ENCODE measurements at places on chromosomes 13 and 19. TPM values are rescaled to one million over a fixed set of nuclear protein-coding genes. Genes with fewer than 3 reads are reported as not detected.

DNA sequence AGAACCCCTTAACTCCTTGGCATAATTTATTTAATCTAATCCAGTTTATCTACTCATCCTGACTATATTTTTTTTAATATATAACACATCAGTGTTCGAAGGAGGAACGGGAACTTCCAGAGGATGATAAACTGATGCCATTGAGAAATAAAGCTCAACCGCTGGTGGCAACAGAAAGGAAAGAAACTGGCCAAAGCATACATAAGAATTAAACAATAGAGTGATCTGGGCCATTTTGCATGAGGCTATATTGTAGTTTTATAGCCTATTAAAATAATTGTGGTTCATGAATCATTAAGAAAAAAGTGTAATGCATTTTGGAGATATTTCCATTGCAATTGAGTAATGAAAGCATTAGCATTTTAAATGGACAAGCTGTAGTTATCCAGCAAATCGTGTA is 94.2 kb downstream of the FRY start:
- H3K27ac ChIP-seq = peak overlapping the region; percentile 20
- no peak overlapping the region for H3K4me3 ChIP-seq
- no peaks in the 10 kb centered on the region for H3K27me3 ChIP-seq
- DNase-seq = no peak

DNA sequence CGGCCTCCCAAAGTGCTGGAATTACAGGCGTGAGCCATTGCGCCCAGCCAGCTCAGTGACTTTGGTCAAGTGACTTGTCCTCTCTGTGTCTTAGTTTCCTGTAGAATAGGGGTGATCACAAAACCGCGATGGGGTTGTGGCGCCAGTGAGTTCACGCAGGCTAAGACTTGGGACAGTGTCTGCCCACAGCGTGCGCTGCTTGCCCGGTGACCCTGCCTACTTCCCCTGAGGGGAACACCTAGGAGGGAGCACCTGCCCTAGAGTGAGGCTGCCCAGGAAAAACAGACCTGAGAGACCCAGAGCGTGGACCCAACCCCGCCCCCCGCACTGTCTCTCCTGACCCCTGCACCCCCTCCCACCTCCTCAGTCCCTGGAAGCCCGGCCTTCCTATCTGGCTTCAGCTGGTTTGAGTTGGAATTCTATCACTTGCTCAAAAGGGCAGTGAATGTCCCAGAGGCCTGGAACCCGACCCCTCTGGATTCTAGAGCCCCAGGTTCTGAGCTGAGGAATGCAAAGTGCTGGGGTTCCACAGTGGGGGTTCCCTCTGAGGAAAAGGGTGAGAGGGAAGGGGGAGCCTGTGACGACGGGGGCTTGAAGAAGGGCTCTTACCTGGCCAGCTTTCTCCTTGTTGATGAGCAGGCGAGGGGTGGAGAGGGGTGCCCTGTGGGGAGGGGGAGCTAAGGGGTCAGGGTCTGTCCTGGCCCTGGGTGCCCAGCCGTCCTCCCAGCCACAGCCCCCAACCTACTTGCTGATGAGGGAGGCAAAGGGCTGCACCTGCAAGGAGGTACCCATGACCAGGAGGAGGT is 2.2 kb upstream of the RINL start:
- H3K36me3 ChIP-seq = peaks cover 52% of the 10 kb centered on the region
- H3K27ac ChIP-seq = no peak overlapping the region
- no peak overlapping the region for H3K4me3 ChIP-seq
- no peaks in the 10 kb centered on the region for H3K27me3 ChIP-seq
- no peak for DNase-seq

CFD gene
- 332 TPM for total RNA-seq

- no peak for DNase-seq
- no peak overlapping the region for H3K4me3 ChIP-seq
- no peaks in the 10 kb centered on the region for H3K36me3 ChIP-seq
Observed at GRCh38 chr13:23621316-23621645, 51.1 kb downstream of the TNFRSF19 start.

ZIC2 gene
- not detected for total RNA-seq

DNA sequence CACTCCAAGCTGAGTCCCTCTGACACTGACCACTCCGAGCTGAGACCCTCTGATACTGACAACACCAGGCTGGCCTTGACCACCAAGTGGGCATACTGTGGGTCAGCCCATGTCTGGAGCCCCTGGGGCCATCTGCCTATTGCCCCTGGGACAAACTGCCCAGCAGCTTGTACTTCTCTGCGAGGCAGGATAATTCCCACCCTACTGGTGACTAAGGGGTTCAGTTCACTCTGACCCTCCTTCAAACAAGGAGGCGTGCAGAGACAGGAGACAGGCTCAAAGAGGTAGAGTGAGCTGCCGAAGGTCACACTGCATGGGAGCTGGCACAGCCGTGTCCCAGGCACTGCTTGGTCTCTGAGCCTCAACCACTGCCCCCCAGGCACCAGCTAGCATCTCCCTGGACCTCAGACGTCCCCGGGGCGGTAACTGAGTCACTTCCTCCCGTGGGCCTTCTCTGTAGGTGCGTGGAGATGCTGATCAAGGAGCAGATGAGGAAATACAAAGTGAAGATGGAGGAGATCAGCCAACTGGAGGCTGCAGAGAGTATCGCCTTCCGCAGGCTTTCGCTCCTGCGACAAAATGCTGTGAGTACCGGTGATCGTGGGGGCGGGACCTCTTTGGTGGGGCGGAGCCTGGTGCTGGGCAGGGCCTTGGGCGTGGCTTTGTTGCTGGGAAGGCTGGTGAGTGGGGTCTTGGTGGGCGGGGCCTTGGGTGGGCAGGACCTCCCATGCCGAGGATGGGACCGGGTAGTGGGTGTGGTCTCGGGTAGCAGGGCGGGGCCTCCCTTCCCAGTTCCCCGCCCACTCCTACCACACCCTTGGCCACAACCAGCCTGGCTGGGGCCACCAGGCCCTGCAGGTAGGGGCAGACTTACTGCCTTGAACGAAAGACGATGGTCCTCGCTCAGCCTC is 5.8 kb upstream of the USE1 start:
- no peak overlapping the region for H3K4me3 ChIP-seq
- H3K36me3 ChIP-seq = peaks cover 72% of the 10 kb centered on the region
- peaks cover under 1% of the 10 kb centered on the region for H3K4me1 ChIP-seq
- DNase-seq = no peak

DNA sequence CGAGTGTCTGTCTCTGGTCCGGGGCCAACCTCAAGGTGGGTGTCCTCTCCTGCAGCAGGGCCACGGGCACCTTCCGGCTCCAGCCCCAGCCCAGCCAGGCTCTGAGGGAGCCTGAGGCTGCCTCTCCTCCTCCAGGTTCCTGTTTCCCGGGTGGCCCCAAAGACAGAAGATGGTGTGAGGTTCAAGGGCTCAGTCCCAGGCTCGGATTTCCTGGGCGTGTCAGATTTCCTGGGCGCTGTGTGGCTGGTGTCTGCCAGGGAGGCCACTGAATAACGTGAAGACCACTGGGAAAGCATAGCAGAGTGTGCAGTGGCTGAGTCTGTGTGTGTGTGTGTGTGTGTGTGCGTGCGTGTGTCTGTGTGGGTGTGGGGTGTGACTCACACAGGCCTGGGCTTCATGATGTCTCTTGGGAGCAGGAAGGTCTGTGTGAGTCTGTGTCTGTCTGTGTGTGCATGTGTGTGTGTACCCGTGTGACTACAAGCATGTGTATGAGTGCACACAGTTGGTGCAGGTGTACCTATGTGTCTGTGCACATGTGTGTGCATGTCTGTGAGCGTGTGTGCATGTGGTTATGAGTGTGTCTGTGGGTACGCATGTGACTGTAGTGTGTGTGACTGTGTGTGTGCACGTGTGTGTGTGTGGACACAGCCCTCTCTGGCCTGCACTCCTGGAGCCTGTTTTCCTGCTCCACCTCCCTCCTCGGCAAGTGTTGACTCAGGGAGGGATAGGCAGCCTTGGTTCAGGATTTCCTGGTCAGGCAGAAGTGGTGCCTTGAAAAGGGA is 28.3 kb downstream of the CEBPA start:
- H3K36me3 ChIP-seq = no peaks in the 10 kb centered on the region
- no peaks in the 10 kb centered on the region for H3K27me3 ChIP-seq
- peaks cover 32% of the 10 kb centered on the region for H3K4me1 ChIP-seq
- H3K4me3 ChIP-seq = no peak overlapping the region
- no peak for DNase-seq

Data from suprapubic skin (tissue), 4 donors.